ENCODE measurements at places on chromosomes 2 and 18.

DNA sequence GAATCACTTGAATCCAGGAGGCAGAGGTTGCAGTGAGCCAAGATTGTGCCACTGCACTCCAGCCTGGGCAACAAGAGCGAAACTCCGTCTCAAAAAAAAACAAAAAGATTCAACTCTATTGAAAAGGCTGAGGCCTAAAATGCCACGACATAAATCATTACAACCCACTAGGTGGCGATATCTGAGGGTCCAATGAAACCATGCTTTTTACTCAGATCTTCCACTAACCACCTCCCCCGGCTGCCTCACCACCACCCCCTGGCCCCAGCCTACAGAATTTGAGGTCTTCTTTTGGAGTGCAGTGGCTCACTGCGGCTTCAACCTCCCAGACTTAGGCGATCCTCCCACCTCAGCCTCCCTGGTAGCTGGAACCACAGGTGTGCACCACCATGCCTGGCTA lies 57.5 kb downstream of the AP1S3 start:
- DNase-seq = peak; percentile 54

- no peak for DNase-seq
Measured at GRCh38 chr2:10255189-10256030, 47.3 kb upstream of the HPCAL1 start.

DNA sequence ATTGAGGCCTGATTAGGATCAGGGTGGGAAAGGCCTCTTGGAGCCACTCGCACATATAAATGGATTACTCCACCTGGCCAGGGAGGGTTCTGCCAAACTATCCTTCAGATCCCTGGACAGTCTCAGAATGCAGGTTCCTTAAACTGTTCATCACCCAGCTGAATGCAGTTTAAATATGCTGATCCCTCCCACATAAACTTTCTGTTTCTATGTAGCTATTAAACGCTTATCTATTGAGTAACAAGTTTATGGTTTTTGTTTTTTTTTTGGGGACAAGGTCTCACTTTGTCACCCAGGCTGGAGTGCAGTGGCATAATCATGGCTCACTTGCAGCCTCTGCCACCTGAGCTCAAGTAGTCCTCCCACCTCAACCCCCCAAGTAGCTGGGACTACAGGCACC lies 1.9 kb downstream of the CAD start:
- DNase-seq = no peak

DNA sequence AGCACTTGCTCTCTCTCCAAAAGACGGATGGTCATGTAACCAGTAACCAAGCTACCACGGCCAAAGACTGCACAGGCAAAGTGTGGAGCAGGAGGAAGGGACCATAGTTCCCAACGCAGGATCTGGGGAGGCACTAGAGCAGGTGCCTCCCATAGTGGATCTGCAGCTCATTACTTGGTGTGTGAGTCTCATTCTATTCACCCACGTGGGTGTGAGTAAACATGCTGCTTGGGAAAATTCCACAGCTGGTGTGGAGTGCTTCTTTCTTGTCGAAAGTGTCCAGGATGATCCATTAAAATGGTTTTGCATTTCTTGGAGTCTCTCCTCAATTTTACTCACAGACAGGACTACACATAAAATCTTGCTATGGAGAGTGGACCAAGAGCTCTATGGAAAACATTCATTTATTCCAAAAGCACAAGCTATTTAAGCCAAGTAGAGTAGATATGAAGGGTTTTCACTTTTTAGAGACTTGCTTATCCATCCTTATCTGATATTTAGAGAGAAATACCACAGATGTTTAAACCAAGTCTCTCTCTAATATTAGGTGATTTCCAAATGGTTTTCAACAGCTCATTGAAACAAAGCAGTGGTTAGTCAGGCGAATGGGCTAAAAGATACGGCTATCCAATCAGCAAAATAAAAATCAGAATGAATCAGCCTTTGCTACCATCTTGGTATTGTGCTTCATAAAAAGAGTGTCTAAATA lies 104.3 kb upstream of the CCDC195 start:
- DNase-seq = no peak

DNA sequence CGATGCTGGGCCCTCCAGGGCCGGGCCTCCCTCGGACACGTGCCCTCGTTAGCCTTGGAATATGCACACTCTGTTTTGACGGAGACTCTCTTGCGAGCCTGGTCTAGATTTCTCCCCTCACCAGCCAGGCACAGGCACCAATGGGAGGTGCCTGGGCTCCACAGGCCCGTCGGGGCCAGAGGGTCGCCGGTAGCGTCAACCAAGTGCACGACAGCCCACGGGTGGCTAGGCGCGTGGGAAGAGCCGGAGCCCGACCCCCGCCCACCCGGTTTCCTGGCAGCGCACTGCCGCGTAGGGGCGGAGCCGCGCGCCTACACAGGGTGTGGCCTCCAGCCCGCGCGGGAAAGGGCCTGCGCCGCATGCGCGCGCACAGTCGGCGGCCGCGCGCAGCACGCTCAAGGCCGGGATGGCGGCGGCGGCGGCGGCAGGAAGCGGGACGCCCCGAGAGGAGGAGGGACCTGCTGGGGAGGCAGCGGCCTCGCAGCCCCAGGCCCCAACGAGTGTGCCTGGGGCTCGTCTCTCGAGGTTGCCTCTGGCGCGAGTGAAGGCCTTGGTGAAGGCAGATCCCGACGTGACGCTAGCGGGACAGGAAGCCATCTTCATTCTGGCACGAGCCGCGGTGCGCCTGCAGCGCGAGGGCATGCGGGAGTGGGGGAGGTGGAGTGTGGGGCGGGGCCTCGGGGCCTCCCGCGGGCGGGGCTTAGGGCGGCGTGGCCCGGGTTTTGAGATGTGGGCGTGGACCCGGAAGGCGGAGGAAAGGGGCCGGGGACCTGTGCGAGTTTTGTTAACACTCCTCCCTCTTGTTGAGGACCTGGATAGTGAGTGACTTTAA lies at the start of gene POLE4:
Gene POLE4 (plus strand): TSS at position 370 of the 832 bp plus-strand sequence. CDS start 37 bp downstream, at position 407.
- DNase-seq = peak; percentile 94

- DNase-seq = no peak
Measured at GRCh38 chr2:240452462-240453256, 17.2 kb downstream of the GPC1 start.

All from stimulated activated naive CD8-positive, alpha-beta T cell treated with anti-CD3 and anti-CD28 coated beads, Interleukin-15, amount 100 ng/mL, for 72 hours (primary cell).